Stimulated activated CD8-positive, alpha-beta memory T cell treated with anti-CD3 and anti-CD28 coated beads, Interleukin-7, amount 100 ng/mL, for 4 hours (primary cell): ENCODE measurements at places on chromosomes 7 and 10.

- no peak for DNase-seq
These were observed 132.6 kb downstream of the MAPK8 start for GRCh38 chr10:48439031-48439430.

- DNase-seq, result no peak
These were observed 28.1 kb upstream of the NFKB2 start for GRCh38 chr10:102367441-102367840.

DNA sequence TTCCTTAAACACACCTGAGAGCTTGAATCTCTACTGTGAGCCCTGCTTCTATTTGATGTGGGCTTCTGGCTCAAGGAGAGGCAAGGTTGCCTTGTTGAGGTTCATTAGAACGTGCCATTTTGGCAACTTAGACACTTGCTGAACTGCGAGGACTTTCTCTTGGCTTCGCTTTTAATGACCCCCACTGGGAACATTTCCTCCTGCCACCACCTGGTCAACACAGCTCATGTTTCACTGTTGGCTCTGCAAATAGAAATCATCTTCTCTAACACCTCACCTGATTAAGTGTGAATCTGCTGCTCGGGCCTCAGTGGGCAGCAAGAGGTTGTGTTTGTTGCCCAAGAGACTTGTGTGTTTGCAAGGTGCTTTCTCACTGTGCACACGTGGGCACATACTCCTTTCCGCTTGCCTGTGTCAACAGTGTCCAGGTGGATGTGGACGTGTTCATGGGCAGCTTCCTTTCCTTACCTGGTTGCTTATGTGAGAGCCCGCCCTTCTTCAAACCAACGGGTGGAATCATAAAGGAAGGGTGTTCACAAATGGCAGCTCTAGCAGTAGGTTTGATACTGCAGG, 147.0 kb downstream of the NRP1 start:
- no peak for DNase-seq

- no peak for DNase-seq
These were observed 56.2 kb downstream of the JMJD1C start for GRCh38 chr10:63409465-63410027.

DNA sequence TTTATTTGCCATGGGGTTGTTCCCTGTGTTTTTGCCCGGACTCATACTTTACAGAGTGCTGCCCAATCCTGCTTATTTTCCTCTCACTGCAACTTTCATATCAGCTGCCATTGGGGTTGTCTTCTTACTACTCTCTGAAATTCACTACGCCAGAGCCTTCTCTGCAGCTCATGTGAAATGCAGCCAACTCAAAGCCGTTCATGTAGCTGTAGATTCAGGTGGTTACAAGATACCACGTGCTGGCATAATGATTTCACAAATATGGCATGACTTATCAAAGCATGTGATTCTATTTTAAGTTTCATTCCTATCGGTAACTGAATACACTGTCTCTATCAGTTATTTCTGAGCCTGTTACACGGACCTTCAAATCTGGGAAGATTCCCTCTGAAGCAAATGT, 130.3 kb upstream of the WNT16 start:
- DNase-seq, result no peak

DNA sequence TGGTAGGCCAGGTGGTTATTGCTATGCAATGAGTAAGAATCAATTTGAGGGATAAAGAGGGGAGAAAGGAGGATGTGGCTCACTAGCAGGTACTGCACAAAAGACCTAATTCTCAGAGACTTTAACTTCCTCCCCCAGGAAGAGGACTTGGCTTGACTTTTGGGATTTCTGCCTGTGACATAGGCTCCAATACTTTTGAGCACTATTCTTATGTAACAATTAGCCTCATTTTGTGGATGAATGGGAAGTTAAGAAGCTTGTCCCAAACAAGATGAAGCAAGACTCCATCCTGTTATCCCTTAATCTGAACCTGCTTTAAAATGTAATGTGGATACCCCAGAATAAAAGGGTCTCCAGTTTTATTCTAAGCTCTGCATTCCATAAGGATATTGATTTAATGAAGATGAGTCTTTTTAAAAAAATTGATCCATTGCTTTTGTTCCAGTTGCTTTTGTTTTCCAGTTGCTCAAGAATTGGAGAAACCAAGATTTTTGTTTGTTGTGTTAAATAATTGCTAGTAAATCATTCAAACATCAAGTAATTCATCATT, 218.5 kb downstream of the SNX13 start:
- DNase-seq, result no peak

- DNase-seq, result no peak
These were observed 12.5 kb downstream of the LIPA start for GRCh38 chr10:89238956-89239644.

GRCh38 chr10:113178771-113179170, 228.7 kb downstream of the TCF7L2 start:
- no peak for DNase-seq

- no peak for DNase-seq
These were observed 121.7 kb downstream of the C7orf25 start for GRCh38 chr7:42790196-42790595.

GRCh38 chr10:124534826-124535601, 73.4 kb downstream of the LHPP start:
- no peak for DNase-seq

GRCh38 chr10:50417486-50417885, 166.2 kb upstream of the ASAH2 start:
- no peak for DNase-seq

DNA sequence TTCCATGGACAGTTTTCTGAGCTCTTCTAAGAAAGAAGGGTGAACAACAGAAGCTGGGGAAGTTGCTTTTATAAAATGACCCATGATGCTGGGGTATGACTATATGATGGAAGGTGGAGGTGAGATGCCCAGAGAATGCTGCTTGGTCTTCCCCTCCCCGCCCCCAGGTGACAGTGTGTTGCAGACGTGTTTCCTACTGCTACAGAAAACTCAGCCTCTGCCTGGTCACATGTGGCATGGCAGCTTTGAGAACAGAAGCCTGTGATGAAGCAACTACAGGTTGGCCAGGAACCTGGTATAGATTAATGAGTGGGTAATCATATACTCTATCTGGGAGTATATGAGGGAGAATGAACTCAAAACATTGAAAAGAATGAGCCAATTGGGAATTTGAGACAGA, 67.1 kb downstream of the MTURN start:
- no peak for DNase-seq

- no peak for DNase-seq
These were observed 234.3 kb downstream of the SH2D4B start for GRCh38 chr10:80771902-80772555.
